SK-N-SH treated with all-trans-retinoic acid at 6 μM for 48 hours (cell line): ENCODE measurements at places on chromosomes 7 and 10.

DNA sequence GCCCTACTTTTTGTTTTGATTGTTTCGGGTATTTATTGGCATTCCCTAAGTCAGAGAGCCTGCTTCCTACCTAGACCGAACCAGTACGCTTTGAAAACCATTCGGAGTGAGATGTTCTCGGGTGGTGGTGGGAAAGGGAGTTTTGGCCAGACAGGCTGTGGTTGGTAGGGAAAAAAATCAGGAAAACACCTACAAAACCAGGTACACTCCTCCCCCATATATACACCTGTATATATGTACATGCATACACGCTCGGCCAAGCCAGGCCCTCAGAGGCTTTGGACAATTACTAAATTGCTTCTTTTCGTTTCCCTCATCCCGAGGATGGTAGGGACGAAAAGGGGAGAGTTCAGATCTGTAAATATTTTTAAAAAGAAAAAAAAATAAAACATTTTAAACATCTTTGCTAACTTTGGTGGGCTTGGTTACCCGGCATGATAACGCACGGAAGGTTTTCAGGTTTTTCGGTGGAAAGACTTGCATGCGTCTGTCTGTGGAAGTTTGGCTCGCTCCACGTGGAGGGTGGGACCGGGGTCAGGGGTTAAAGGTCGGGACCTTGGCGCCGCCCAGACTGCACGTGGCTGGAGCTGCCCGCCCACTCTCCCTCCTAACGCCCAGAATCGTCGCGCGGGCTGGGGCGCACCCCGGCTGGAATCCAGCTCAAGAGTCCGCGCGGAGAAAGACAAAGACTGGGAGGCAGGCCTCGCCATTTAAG lies 2.5 kb downstream of the HMX2 start:
- ATAC-seq, result no peak

GRCh38 chr7:115328018-115328417 lies 406.1 kb downstream of the MDFIC start:
- no peak for ATAC-seq

DNA sequence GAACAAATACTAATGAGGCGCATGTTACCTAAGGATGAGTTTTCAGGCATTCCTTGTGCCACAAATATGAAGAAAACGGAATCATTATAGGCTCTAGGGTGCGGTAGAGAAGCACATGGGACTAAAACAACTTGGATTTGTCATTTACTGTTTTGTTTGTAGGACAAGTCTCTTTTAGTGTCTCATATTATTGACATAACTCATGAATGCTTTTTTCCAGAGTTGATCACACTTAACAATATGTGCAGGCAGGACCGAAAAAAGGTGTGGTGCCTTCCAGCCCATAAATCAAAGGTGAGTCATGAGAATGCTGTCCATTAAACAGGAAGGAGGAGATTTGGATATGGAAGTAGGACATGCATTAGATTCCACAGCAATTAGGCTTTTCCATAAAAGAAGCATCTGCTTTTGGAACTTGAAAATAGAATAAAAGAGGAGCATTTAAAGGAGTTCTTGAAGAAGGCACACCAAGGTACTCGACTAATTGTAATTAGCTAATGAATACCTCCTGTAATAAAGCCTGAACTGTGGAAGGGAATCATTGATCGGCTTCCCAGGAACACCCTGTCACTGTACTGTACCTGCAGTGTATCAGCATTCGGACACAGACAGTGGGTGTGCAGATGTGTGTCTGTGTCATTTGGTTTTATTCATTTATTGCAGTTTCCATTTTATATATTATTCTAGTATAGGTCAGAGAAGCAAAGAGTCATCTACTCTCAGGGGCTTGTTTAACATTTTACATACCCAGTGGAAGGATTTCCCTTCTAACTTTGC lies 119.7 kb upstream of the KLF14 start:
- ATAC-seq, result peak; percentile 69

- peak; percentile 33; the same call in 1 of the 3 replicates for ATAC-seq
These were observed 70.5 kb downstream of the TES start for GRCh38 chr7:116280803-116281202.

DNA sequence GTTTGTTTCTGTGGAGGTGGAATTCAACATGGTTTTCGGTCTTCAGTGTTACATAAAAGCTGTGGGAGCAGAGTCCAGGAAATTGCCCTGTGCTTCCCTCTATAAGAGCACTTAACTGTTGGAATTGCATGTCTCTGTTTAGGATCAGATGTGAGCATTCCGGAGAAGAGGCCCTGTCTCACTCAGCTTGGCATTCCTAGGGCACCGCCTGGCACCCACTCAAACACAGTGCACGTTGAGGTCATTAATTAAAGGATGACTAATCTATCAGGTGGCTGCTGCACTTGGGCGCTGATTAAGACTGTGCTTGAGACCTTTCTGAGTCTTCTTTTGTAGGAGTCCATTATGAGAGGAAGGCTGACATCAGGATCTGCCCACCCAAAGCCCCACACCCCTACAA lies 82.8 kb upstream of the VIPR2 start:
- ATAC-seq, result no peak

DNA sequence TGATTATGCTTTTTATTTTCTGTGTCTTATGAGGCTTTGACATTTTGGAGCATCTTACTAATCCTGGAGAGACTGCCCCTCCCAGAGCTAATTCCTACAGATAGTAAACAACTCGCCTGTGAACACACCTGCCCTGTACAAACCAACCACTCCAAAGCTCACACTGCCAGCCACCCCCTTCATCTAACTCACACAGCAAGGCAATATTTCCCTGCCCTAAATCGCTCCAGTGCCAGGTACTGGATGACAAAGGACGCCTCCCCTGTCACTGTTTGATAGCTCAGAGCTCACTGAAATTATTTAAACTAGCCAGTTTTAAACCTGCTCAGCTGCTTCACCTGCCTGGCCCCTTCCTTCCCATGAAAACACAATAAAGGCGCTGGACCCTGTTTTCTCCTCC lies 535.1 kb upstream of the CELF2 start:
- no peak for ATAC-seq

- ATAC-seq, result no peak
These were observed 7.0 kb downstream of the ANXA7 start for GRCh38 chr10:73406846-73407245.

- ATAC-seq, result no peak
These were observed 8.7 kb downstream of the PDSS1 start for GRCh38 chr10:26706206-26706605.

DNA sequence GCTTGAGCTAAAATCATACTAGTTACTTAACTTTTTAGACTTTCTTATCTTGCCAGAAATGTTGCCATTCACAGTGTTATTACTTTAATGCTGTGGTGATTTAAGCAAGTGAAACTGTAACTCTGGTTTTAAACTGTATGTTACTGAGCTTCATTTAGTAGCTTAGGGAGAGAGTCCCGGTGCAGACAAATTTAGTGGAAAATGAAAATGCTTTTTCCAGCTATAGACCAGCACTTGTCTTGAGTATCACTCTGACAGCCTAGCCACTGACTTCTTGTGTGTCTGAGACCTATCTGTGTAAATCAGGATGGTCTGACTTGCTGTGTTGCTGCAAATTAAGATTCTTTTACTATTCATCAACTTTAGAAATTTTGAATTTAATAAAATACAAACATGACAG lies 200.8 kb downstream of the CACNB2 start:
- ATAC-seq, result no peak

DNA sequence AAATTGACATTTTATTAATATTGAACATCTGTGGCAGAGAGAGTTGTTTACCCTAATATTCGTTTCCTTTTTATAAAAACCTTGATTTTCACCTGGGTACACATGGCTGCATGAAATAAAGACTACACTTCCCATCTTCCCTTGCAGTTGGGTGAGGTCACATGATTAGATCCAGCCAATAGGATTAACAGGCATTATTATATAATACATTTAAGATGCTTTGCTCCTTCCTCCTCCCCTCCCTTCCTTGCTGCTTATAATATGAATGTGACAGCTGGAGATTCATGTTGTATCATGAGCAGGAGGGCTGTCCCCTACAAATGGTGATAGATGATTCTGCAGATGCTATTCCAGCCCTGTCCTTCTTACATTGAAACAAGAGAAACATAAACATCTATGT lies 146.6 kb downstream of the SH2D4B start:
- no peak for ATAC-seq

DNA sequence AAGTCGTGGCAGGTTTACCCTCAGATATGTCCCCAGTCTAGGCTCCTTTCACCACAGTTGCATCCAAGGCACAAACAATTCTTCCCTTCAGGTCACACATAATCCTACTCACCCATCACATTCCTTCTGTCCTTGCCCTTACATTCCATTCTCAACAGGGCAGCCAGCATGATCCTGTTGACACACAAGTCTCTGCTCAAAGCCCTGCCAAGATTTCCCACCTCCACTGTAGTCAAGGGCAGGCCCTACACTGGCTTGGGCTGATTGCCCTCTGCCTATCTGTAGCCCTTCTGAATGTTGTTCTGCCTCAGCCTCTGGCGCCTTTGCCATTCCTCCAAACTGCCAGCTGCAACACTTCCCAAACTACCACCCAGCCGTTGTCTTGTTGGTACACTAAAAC lies 187.9 kb upstream of the AKR1E2 start:
- ATAC-seq, result no peak

GRCh38 chr10:70510904-70511303 lies 32.3 kb downstream of the PALD1 start:
- no peak for ATAC-seq

GRCh38 chr10:76178532-76179292 lies 747.3 kb downstream of the LRMDA start:
- ATAC-seq, result no peak

GRCh38 chr10:119542988-119543813 lies 682 bp upstream of the RGS10 start:
- peak; percentile 77 for ATAC-seq

GRCh38 chr7:69399401-69399800 lies 198.9 kb upstream of the AUTS2 start:
- ATAC-seq, result no peak

GRCh38 chr10:124039483-124040013 lies 53.9 kb downstream of the CHST15 start:
- ATAC-seq, result no peak

DNA sequence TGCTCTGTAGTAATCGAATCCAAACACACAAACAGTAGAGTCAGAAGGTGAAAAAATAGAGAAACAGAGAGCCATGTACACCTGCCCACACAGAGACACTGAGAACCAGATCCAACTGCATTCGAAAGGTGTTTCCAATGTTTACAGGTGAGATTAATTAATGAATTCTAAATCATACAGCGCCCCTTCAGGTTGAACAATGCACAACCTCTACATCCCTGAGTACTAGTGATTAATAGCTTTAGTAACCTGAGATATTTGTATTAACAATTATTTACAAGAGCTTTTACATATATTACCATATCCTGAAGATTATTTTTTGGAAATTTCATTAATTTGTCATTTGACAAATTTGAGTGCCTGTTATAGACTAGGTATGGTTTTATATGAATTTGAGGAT lies 7.6 kb upstream of the MRC1 start:
- ATAC-seq, result no peak

DNA sequence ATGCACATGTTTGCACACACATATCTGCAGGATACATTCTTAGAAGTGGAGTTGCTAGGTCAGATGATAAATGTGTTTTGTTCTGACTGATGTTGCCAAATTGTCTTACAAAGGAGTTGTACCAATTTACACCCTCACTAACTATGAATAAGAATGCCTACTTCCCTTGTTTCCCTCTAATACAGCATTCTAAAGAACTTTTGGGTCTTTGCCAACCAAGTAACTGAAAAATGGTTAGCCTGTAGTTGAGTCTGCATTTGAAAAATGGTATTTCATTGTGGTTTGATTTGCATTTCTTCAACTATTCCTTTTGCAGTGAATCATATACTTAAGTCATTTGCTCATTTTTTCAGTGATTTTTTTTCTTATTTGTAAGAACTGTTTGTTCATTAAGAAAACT lies 48.4 kb downstream of the TMEM26 start:
- ATAC-seq, result 0 out of 3 replicates have a peak, but pooled peaks have one; percentile 26

DNA sequence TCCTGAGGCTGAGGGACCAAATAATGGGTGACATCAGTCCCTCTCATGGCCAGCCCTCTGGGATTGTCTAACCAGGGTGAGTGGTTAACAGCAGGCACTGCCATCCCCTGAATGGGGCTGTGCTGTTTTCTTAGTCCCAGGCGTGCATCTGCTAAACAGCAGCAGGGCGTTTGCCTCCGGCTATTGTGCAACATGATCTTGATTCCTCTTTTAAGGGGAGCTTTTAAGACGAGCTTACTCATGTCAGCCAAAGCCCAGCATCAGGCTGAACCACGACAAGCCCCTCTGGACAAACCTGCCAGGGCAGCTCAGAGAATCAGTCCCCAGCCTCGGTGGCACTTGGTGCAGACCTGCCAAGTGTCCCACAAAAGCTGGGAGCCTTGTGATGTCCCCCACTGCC lies 16.2 kb upstream of the IGFBP3 start:
- ATAC-seq, result no peak

GRCh38 chr7:99456288-99456687 lies 9.7 kb downstream of the ATP5MF start:
- ATAC-seq, result no peak

DNA sequence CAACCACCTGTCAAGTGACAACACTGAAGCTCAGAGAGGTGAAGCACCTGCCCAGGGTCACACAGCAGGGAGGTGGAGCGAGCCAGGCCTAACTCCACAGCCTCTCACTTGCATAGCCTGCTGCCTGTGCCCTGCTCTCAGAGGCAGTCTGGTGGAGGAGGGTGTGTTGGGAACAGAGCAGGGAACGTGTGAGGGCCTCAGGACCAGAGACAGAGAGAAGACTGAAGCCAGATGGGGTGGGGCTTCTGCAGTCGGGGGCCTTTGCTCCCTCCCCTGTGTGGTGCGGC lies 114.0 kb downstream of the PTPN20 start:
- ATAC-seq, result peak; percentile 11; the same call in 1 of the 3 replicates
